ENCODE measurements at places on chromosomes 5 and 9. TPM values are rescaled to one million over a fixed set of nuclear protein-coding genes. Genes with fewer than 3 reads are reported as not detected.
A peak's percentile ranks its signal among the peaks of the same experiment; 100 is the strongest.

DNA sequence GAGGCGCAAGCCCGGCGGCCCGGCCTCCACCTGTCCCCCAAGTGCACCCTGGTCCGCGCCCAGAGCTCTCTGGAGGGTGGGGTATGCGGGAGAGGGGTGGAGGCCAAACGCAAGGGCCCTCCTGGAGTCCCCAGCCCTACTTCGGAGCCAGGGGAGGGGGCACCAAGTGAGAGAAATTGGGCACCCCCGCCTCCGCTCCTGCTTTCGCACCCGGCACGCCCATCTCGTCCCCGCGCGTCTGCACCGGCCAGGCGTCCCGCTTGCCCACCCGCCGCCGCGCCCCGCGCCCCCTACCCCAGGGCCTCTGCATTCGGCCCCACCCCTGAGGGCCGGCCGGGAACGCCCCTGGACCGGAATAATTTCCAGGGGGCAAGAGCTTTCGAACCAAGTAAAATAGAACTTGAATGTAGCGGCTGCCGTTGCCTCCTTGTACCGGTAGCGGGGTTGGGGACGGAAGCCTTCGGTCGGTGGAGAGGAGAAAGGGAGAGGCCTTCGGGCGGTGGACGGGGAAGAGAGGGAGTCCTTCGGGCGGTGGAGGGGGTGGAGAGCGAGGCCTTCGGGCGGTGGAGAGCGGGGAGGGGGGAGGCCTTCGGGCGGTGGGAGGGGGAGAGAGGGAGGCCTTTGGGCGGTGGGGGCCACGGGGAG is 694 bp upstream of the PHPT1 start:
- DNase-seq: no peak

DNA sequence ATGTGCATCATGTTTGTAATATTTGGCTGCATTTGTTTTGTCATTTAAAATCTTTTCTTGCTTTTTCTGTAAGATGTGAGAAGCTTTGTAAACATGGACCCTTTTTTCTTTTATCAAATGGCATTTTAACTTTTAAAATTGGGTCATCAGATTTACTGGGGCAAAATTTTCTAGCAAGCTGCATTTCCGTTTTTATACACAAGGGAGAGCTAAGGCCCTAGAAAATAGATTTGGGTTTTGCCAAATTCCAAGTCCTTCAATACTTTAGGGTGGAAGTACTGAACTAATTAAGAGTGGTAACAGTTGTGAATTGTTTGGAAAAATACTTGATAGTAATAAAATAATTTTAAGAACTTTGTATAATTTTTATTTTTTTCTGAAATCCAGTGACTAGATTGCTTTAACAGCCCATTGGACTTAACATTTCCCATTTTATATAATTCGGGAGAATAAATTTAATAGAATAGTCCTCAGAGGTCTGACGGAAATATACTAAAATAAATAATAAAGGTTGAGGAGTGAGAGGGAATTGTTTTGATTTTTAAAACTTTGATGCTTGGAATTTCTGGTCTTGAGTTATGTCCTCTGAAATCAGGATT is 117.4 kb downstream of the SMARCA2 start:
- no peak for DNase-seq

DNA sequence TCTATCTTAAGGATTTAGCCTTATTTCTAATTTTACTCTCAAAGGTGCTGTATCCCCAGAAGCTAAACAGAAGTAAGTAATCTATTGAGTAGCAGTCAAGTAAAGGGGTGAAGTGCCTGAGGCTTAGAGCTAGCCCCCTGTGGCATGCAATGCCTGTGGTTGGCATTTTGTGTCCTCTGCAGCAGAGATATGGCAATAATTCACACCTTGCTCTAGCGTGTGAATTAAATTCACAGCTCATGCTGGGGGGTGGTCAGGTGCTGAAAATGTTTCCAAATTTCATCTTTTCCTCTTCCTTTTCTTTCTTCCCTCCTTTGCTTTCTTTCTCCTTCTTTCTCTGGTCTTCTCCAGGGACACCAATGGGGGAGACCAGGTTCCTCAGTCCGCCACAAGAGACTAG is 262.1 kb downstream of the GABRB2 start:
- no peak for DNase-seq

Gene ORM2
- not detected for total RNA-seq

- DNase-seq: no peak
Observed at GRCh38 chr5:96651047-96651446, 11.1 kb upstream of the CAST start.

- no peak for DNase-seq
Observed at GRCh38 chr9:124506433-124506832, 766 bp downstream of the NR5A1 start.

- no peak for DNase-seq
Observed at GRCh38 chr9:136751244-136751643, 2.9 kb upstream of the LCN6 start.

DNA sequence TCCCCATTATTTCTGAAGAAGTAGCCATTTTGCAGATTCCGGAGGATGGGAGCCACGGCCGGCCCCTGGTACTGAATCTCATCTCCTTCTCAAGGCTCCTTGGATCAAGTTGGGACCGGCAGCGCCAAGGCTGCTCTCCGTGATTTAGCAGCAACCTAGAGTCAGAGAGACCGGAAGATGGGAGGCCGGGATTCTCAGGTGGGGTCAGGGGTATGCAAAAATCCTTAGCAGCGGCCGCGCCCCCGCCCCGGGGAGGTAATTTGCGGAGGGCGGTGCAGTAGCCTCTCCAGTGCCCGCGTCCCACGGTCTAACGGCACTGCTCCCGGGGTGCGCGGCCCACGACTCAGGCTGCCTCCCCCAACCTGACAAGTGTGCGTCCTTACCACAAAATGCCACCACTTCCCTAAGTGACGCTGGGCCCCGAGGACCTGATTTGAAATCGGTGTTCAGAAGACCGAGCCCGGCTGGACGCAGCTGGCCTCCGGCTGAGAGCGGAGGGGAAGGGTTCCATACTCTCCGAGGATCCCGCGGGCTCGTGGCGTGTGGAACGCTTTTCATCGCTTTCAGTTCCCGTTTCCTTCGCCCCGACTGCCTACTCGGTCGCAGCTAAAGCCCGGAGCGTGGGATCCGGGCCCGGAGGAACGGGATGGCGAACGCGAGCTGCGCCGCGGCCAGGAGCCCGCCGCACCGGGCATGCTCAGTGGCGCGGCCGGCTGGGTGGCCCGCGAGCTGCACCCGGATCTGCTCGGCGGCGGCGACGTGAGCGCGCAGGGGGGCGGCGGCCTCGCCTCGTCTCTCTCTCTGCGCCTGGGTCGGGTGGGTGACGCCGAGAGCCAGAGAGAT is at the start of gene SCAMP1:
SCAMP1 (plus strand) TSS at position 787 of the 843 bp plus-strand sequence; CDS start at position 842, 55 bp downstream.
- peak; percentile 88 for DNase-seq

All from occipital lobe (tissue), 3 donors.